Hematopoietic multipotent progenitor cell treated with erythropoietin and hydrocortisone succinate and interleukin-3 and kit ligand, for 17 days (in vitro differentiated cells): ENCODE measurements at places on chromosomes 12 and 14.

- DNase-seq, result no peak
Observed at GRCh38 chr12:22709292-22709691, 84.3 kb downstream of the ETNK1 start.

DNA sequence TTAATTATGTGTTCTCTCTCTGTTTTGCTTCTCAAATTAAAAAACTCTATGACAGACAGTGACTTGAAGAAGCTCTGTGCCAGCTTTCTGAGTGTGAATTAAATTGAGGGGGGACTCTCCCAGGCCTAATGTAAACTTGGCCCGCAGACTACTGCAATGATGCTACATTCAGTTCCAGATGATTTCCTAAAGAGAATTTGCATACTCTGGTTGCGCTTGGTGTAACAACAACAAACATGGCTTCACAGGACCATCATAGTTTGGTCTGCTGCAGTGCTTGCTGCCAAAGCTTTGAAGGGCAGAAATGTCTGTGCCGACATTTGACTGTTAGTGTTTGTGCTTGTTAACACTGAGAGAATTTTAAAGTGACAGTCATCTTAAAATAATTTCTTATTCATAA, 25.0 kb downstream of the CFAP54 start:
- DNase-seq, result no peak

DNA sequence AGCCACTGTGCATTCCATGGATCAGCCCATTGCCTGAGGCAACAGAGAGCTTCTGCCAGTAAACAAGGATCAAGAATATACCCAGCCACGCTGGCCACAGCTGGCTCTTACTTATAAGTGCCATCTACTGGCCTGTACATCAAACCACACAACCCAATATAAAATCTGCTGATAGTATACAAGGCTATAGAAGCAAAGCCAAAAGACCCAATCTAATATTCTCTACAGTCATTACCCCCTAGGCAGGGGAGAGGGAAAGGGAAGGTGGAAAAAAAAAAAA, 4.4 kb upstream of the FAM186B start:
- no peak for DNase-seq

DNA sequence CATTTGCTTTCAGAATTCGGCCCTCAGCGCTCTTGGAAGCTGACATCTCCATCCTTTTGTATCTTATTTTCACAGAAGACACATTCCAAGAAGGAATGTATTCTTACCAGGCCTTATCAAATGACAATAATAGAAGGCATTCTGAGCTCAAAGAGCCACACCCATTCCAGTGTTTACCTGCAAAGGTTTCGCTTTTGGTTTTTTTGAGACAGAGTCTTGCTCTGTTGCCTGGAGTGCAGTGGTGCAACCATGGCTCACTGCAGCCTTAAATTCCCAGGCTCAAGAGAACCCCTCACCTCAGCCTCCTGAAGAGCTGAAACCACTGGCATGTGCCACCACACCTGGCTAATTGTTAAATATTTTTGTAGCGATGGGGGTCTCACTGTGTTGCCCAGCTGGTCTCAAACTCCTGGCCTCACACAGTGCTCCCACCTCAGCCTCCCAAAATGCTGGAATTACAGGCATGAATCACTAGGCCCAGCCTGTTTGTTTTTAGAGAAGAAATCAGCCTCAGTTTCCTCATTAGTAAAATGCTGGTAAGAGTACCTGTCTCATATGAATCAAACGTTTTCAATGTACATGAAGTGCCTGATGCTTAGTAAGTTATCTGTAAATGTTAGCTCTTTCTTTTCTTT, 69.2 kb downstream of the SLC6A12 start:
- DNase-seq, result no peak

- DNase-seq, result no peak
Observed at GRCh38 chr12:75308279-75308678, 21.8 kb downstream of the CAPS2 start.
